Caco-2 (cell line): ENCODE measurements at places on chromosomes 1 and 21.

DNA sequence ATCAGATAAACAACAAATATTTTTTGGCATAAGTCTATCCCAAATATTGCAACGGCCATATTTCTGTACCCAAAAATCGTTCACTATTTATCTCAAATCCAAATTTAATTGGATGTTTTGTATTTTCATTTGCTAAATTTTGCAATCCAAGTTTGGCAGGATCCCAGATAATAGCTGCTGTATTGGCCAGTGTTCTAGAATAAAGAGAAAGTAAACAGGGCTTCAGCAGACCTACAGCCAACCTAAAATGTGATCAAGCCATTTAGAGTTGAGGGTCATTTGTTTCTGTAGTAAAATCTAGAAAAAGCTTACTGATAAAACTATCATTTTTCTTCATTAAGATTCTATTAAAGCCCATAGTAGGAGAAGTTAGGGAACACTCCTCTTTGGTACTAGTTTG lies 506.6 kb upstream of the PTBP2 start:
- DNase-seq: no peak

DNA sequence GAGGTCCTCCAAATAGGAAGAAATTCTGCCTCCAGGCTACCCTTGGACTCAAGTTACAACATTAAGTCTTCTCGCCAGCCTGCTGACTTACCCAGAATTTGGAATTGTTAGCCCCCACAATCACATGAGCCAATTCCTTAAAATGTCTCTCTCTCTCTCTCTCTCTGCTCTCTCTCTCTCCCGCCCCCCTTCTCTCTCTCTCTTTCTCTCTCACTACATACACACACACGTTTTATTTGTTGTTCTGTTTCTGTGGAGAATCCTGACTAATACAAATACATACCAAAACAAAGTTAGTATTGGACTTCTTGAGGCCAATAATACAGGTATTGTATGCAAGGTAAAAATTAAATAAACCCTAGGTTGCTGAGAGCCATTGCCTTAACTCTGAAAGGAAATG lies 72.1 kb downstream of the TNFSF18 start:
- no peak for DNase-seq

- DNase-seq: no peak
Observed at GRCh38 chr1:227546598-227547309, 16.6 kb upstream of the ZNF678 start.

DNA sequence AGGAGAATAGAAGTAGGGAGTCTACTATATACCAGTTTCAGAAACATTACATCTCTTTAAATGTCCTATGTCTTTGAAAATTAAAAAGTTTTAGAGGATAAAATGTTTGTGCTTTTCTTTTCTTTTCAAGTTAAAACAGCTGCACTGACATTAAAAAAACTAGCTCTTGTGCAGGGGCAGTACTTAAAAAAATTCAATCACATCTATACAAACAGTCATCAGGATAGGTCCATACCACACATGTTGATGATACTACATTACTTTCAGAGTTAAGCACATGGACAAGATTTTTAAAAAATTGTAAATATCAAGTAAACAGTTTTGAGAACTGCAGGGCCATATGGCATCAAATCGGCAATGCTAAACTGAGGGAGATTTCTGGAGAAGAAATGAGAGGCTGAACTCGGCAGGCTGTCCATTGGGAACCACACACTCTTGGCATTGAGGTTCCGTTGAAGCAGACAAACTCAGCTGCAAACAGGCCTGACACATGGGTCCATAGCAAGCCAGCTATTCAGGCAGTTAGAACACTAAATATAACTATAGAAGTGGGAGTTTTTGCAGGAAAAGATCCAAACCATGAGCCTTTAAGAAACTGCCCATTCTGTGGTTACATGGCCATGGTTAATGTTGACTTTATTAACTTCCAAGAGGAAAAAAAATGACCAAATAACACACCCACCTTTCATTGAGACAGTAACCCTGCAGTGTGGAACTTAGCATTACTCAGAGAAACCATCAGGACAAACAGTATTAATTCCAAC lies 84.5 kb upstream of the BCL10 start:
- no peak for DNase-seq
